ENCODE measurements at places on chromosomes 16 and 17. TPM values are rescaled to one million over a fixed set of nuclear protein-coding genes. Genes with fewer than 3 reads are reported as not detected.
A peak's percentile ranks its signal among the peaks of the same experiment; 100 is the strongest.

The RNF227 gene
- total RNA-seq = 7.3 TPM

The NPIPA1 gene
- total RNA-seq = 163 TPM

The ZNF423 gene
- total RNA-seq = not detected

The FOXN1 gene
- not detected for total RNA-seq

GRCh38 chr17:56835264-56835585, 1.3 kb downstream of the DGKE start:
- H3K27ac ChIP-seq = no peak overlapping the region
- H3K27me3 ChIP-seq = no peaks in the 10 kb centered on the region
- H3K4me1 ChIP-seq = peaks cover 30% of the 10 kb centered on the region
- H3K4me3 ChIP-seq = peak overlapping the region; percentile 79

- no peak for DNase-seq
- peaks cover 9% of the 10 kb centered on the region for H3K36me3 ChIP-seq
- peaks cover 7% of the 10 kb centered on the region for H3K4me1 ChIP-seq
- no peaks in the 10 kb centered on the region for H3K27me3 ChIP-seq
These were observed 18.4 kb downstream of the CARHSP1 start for GRCh38 chr16:8850279-8850885.

GRCh38 chr17:66002812-66003211, 189.1 kb downstream of the CEP112 start:
- no peak overlapping the region for H3K4me3 ChIP-seq
- no peaks in the 10 kb centered on the region for H3K27me3 ChIP-seq
- H3K4me1 ChIP-seq = no peaks in the 10 kb centered on the region

DNA sequence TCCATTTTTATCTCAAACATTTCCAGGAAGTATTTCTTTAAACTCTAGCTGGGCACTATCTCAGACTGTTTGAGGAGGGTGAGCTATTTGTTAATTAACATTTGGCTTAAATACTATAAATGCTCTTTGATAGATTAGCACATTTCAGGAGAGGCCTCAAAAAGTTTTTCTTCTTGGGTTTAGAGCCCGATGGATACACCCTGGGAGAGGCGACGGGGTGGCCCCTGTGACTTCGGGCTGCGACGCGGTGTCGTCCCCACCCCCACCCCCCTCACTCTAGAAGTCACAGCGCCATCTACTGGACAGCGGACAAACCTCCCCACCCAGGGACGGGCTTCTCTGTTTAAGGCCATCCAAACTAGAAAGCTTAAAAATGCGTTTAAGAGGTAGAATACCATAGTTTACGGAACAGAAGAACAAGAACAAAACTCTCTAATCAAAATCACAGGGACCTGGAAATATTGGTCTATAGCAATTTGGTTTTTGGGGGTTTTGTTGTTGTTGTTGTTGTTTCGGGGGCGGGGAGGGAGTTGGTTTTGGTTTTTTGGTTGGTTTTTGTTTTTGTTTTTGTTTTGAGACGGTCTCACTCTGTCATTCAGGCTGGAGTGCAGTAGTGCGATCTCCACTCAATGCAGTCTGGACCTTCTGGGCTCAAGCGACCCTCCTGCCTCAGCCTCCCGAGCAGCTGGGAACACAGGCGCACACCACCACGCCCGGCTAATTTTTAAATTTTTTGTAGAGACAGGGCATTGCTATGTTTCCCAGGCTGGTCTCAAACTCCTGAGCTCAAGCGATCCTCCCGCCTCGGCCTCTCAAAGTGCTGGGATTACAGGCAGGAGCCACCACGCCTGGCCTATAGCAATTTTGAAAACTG, 254.4 kb downstream of the C16orf95 start:
- no peaks in the 10 kb centered on the region for H3K36me3 ChIP-seq
- no peak overlapping the region for H3K4me3 ChIP-seq
- no peaks in the 10 kb centered on the region for H3K27me3 ChIP-seq
- H3K27ac ChIP-seq = no peak overlapping the region
- DNase-seq = no peak
- H3K4me1 ChIP-seq = no peaks in the 10 kb centered on the region

DNA sequence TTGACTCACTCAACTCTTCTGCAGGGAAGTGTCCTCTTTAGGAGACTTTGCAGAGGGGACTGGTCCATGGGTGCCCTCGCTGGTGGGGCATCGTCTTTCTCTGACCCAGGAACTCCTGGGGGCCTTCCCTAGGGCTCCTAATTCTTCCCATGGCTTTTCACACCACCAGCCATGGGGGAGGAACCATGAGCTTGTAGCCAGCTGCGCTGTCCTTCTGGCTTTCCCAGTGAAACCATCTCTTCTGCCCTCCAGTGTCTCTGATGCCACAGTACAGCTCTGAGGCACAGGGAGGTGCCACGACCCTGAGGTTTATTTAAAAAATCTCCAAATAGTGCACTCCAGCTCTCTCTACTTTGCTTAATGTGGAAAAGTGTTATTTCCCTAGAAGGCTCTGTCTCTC, 78.6 kb downstream of the SDR42E1 start:
- no peak overlapping the region for H3K4me3 ChIP-seq
- no peak for DNase-seq
- H3K27ac ChIP-seq = no peak overlapping the region
- H3K4me1 ChIP-seq = peaks cover 3% of the 10 kb centered on the region

DNA sequence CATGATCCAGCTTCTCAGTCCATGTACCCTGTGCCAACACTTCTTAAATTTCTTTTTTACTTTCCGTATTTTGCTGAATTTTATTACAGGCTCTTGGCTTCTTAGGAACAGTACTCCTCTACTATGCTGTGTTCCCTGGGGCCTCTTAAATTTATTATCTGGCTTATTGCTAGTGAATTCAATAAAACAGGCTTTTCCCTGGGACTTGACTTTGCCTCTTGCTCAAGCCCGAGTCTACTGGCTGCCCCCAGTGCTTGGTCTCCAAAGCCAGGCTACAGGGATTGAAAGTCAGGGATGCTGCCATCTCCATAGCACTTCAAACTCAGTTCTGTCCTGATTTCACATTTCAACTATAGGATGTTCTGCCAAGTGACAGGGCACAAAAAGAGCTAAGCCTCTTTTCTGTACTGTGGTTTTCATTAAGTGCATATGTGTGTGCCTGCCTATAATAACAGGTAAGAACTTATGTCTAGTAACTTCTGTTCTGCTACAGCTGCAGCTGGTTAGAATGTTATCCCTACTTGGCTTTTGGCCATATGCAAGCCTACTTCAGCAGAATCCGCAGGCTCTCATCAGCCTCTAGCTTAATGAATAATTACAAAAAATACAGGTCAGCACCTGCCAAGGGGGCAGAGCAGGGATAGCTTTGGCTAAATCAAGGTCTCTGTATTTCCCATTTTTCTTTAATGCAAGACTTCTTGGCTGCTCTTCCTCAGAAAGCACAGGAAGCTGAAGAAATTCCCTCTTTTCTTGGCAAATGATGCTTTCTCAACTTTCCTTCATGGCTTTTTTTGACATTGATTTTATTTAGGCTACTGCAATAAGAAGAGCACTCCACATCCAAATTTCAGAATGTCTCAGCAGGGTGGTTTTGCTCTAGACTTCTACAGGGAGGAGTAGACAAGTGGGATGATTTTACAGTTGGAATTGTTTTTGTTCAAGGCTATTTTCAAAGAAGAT, 8.2 kb downstream of the FAM20A start:
- peaks cover 26% of the 10 kb centered on the region for H3K27me3 ChIP-seq
- peaks cover 3% of the 10 kb centered on the region for H3K4me1 ChIP-seq
- no peak for DNase-seq
- H3K27ac ChIP-seq = no peak overlapping the region
- H3K4me3 ChIP-seq = no peak overlapping the region
- H3K36me3 ChIP-seq = no peaks in the 10 kb centered on the region

DNA sequence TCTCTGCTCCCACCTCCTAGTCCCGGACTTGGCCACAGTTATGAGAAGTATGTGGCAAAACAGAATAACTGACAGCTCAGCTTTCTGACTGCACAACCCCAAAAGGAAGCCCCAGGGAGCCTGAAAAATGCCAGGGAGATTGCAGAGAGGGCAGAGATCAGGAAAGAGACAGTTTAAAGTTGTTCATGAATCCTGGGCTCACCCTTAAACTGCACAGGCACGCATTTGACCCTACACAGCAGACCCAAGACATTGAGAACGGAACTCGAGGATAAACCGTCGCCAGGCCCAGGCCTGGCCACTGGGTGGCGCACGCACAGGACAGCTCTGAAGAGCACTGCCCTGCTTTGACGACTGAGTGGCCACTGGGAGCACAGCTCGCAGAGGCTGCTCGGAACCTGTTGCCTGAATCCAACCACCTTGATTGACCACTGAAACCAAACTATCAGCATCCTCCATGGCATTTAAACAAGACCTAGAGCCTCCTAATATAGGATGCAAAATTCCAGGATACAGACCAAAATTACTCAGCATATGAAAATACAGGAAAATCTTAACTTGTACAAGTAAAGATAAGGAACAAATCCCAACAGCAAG, 114.0 kb downstream of the C16orf95 start:
- peak; percentile 5 for DNase-seq
- H3K36me3 ChIP-seq = no peaks in the 10 kb centered on the region
- no peak overlapping the region for H3K4me3 ChIP-seq
- no peak overlapping the region for H3K27ac ChIP-seq

GRCh38 chr17:77606146-77606864, 352.2 kb upstream of the TNRC6C start:
- H3K4me1 ChIP-seq = peaks cover 21% of the 10 kb centered on the region
- H3K27ac ChIP-seq = no peak overlapping the region
- H3K4me3 ChIP-seq = no peak overlapping the region
- no peak for DNase-seq

DNA sequence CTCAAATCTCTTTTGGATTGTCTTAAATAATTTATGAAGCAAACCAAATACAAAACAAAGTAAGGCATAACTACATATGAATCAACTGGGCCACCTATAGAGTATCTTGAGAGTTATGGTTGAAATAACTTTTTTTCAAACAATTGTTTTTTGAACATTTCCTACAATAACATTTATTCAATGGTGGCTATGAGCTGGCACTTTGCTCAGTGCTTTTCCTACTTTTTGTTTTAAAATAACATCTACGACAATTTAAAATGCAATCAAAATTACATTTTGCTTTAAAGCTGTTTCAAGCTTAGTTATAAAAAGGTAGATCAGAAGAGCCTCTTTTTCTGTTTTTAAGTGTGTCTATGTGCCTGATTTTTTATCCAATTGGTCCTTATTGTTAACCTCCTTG, 83.8 kb downstream of the SNX11 start:
- H3K27ac ChIP-seq = no peak overlapping the region
- H3K4me3 ChIP-seq = no peak overlapping the region
- H3K4me1 ChIP-seq = peaks cover 18% of the 10 kb centered on the region
- DNase-seq = no peak
- no peaks in the 10 kb centered on the region for H3K27me3 ChIP-seq

- H3K36me3 ChIP-seq = peaks cover 31% of the 10 kb centered on the region
- H3K27me3 ChIP-seq = no peaks in the 10 kb centered on the region
- H3K4me1 ChIP-seq = peaks cover 11% of the 10 kb centered on the region
- no peak for DNase-seq
- peak overlapping the region; percentile 75 for H3K4me3 ChIP-seq
These were observed 1.4 kb downstream of the OSBPL7 start for GRCh38 chr17:47820033-47820789.

Measured in T-cell (primary cell).